Breast epithelium (tissue), 4 donors: ENCODE measurements at places on chromosomes 4 and X. TPM values are rescaled to one million over a fixed set of nuclear protein-coding genes. Genes with fewer than 3 reads are reported as not detected.

DNA sequence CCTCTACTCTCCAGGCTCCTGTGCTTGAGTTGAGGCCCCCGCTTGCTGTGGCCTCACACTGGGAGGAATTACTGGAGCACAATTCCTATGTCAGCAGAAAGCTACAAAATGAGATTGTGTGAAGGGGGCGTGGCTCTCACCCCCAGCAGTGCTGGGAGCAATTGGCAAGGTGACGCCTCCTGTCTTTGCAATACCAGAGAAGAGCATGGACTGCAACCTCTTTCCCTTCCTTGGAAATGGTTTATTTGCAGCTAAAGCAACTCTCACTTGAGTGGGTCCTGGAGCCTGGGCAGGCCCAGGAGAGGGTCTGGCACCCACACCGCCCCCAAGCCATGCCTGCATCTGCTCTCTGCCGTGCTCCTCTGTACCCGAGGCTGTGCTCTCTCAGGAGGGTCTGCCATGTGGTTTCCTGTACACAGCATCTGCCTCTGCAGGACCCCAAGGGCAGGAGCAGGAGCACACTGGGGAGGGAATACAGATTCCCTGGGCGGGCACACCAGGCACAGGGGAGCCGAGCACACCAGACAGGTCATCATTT is 32.9 kb upstream of the HGFAC start:
- no peak overlapping the region for H3K27ac ChIP-seq
- no peaks in the 10 kb centered on the region for H3K4me1 ChIP-seq
- H3K27me3 ChIP-seq, result no peaks in the 10 kb centered on the region

GRCh38 chr4:184420881-184421416 is 53.4 kb downstream of the IRF2 start:
- H3K36me3 ChIP-seq, result no peaks in the 10 kb centered on the region
- no peaks in the 10 kb centered on the region for H3K27me3 ChIP-seq
- no peak for DNase-seq
- no peak overlapping the region for H3K27ac ChIP-seq

GRCh38 chrX:153924149-153924861 is 1.8 kb downstream of the ARHGAP4 start:
- no peak for DNase-seq
- H3K36me3 ChIP-seq, result no peaks in the 10 kb centered on the region
- H3K4me1 ChIP-seq, result no peaks in the 10 kb centered on the region
- no peak overlapping the region for H3K4me3 ChIP-seq

DNA sequence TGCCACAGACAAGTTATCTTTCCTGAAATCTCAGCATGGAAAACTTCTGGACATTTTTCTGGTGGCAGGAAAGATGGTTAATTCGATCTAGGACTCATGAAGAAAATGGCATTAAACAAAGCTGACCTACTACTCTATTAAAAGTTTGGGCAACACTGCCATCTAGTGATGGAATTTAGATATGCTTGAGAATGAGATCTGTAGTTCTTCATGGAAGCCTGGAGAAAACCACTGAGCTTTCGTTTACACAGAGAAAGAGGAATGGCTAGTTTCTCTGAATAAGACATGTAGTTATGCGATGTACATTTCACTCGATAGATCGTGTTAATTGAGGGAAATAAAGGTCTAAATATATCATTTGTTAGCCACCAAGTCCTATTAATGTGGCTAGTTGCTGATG is 51.7 kb upstream of the CHRDL1 start:
- no peak overlapping the region for H3K27ac ChIP-seq
- no peaks in the 10 kb centered on the region for H3K4me1 ChIP-seq
- H3K4me3 ChIP-seq, result no peak overlapping the region
- no peak for DNase-seq
- H3K36me3 ChIP-seq, result no peaks in the 10 kb centered on the region

GRCh38 chr4:138216272-138216867 is 25.8 kb downstream of the SLC7A11 start:
- no peak overlapping the region for H3K4me3 ChIP-seq
- H3K4me1 ChIP-seq, result no peaks in the 10 kb centered on the region
- no peak overlapping the region for H3K27ac ChIP-seq
- no peaks in the 10 kb centered on the region for H3K27me3 ChIP-seq
- no peaks in the 10 kb centered on the region for H3K36me3 ChIP-seq

GRCh38 chrX:105209406-105209805 is 11.1 kb downstream of the TEX13A start:
- no peak overlapping the region for H3K4me3 ChIP-seq
- H3K27me3 ChIP-seq, result no peaks in the 10 kb centered on the region
- H3K4me1 ChIP-seq, result no peaks in the 10 kb centered on the region
- no peak for DNase-seq
- H3K27ac ChIP-seq, result no peak overlapping the region
- H3K36me3 ChIP-seq, result no peaks in the 10 kb centered on the region

GRCh38 chr4:76366737-76367136 is 54.2 kb downstream of the CCDC158 start:
- H3K27ac ChIP-seq, result no peak overlapping the region
- no peak overlapping the region for H3K4me3 ChIP-seq
- H3K4me1 ChIP-seq, result no peaks in the 10 kb centered on the region
- no peaks in the 10 kb centered on the region for H3K36me3 ChIP-seq
- DNase-seq, result no peak

GRCh38 chr4:168842186-168842585 is 167.9 kb downstream of the CBR4 start:
- DNase-seq, result no peak
- no peaks in the 10 kb centered on the region for H3K36me3 ChIP-seq
- no peaks in the 10 kb centered on the region for H3K27me3 ChIP-seq
- H3K27ac ChIP-seq, result peak overlapping the region; percentile 46
- no peak overlapping the region for H3K4me3 ChIP-seq

DNA sequence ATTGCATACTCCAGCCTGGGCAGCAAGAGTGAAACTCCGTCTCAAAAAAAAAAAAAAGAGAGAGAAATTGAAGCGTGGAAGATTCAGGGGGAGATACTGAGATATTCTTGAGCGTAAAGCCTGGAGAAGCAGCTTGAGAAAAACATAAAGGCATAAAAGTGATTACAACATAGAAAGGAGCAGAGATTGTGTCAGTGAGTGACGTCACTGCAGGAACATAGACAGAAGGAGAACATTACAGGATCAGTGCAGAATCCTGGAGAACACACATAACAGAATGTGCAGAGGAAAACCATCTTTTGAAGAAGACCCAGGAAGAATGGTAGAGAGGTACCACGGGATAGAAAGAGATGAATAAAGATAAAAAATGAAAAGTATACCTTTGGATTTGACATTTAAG is 147.0 kb downstream of the APBB2 start:
- H3K4me3 ChIP-seq, result no peak overlapping the region
- no peak overlapping the region for H3K27ac ChIP-seq
- H3K4me1 ChIP-seq, result no peaks in the 10 kb centered on the region
- no peaks in the 10 kb centered on the region for H3K27me3 ChIP-seq
- H3K36me3 ChIP-seq, result no peaks in the 10 kb centered on the region
- DNase-seq, result no peak

DNA sequence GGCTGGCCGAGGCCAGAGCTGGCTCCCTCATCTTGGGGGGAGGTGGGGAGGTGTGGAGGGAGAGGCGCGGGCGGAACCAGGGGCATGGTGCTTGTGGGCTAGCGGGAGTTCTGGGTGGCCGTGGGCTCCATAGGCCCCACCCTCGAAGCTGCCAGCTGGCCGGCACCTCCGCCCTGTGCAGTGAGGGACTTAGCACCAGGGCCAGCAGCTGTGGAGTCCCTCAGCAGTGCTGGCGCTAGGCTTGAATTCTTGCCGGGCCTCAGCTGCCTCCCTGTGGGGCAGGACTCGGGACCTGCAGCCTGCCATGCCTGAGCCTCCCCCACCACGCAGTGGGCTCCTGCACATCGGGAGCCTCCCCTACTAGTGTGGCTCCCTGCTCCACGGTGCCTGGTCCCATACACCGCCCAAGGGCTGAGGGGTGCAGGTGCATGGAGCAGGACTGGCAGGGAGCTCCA is 603.3 kb downstream of the PCDH18 start:
- no peaks in the 10 kb centered on the region for H3K27me3 ChIP-seq
- no peak for DNase-seq
- no peak overlapping the region for H3K27ac ChIP-seq
- H3K4me1 ChIP-seq, result no peaks in the 10 kb centered on the region

DNA sequence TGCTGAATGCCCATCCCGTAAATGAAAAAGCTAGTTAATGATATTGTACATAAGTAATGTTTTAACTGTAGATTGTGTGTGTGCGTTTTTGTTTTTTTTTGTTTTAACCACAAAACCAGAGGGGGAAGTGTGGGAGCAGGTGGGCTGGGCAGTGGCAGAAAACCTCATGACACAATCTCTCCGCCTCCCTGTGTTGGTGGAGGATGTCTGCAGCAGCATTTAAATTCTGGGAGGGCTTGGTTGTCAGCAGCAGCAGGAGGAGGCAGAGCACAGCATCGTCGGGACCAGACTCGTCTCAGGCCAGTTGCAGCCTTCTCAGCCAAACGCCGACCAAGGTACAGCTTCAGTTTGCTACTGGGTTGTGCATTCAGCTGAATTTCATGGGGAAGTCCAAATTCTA is at the start of gene SPP1:
SPP1 (plus strand) TSS at position 249 of the 400 bp plus-strand sequence. CDS start 1,182 bp downstream, outside the sequence.
- H3K4me3 ChIP-seq, result peak within 1 kb of the TSS; percentile 7
- H3K4me1 ChIP-seq, result no peaks in the 10 kb centered on the region
- no peak for DNase-seq
- H3K36me3 ChIP-seq, result no peaks in the 10 kb centered on the region
- H3K27ac ChIP-seq, result peak within 1 kb of the TSS; percentile 8

GRCh38 chrX:42934020-42934726 is 156.2 kb upstream of the PPP1R2C start:
- H3K4me1 ChIP-seq, result no peaks in the 10 kb centered on the region
- no peak overlapping the region for H3K4me3 ChIP-seq
- H3K27me3 ChIP-seq, result peaks cover 11% of the 10 kb centered on the region
- peak overlapping the region; percentile 11 for H3K27ac ChIP-seq
- no peak for DNase-seq
- H3K36me3 ChIP-seq, result no peaks in the 10 kb centered on the region

DNA sequence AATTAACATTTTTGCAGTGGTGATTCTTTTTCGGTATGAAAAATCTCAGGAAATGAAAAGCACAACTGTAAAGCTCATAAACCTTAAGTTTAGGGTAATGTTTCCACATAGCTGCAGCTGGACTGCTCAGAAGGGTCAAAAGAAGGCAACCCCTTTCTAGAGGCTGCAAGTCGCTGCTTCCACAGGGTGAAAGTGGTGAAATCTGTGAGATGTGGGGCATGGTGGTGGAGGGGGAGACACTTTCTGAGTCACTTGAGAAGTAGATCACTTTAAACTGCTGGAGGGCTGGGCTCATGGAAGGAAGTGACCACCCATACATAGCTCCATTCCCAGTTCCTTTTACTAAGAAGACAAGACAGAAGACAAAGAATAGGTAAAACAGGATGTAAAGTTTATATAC is 8.7 kb downstream of the SFRP2 start:
- H3K36me3 ChIP-seq, result no peaks in the 10 kb centered on the region
- H3K27me3 ChIP-seq, result no peaks in the 10 kb centered on the region

- DNase-seq, result no peak
- H3K27ac ChIP-seq, result no peak overlapping the region
- no peaks in the 10 kb centered on the region for H3K4me1 ChIP-seq
- H3K27me3 ChIP-seq, result no peaks in the 10 kb centered on the region
- no peaks in the 10 kb centered on the region for H3K36me3 ChIP-seq
These were observed 10.5 kb downstream of the CD99L2 start for GRCh38 chrX:150887906-150888465.

GRCh38 chr4:1291996-1292702 is 2.5 kb downstream of the MAEA start:
- no peak overlapping the region for H3K4me3 ChIP-seq
- H3K36me3 ChIP-seq, result no peaks in the 10 kb centered on the region
- H3K27me3 ChIP-seq, result no peaks in the 10 kb centered on the region
- H3K27ac ChIP-seq, result no peak overlapping the region

DNA sequence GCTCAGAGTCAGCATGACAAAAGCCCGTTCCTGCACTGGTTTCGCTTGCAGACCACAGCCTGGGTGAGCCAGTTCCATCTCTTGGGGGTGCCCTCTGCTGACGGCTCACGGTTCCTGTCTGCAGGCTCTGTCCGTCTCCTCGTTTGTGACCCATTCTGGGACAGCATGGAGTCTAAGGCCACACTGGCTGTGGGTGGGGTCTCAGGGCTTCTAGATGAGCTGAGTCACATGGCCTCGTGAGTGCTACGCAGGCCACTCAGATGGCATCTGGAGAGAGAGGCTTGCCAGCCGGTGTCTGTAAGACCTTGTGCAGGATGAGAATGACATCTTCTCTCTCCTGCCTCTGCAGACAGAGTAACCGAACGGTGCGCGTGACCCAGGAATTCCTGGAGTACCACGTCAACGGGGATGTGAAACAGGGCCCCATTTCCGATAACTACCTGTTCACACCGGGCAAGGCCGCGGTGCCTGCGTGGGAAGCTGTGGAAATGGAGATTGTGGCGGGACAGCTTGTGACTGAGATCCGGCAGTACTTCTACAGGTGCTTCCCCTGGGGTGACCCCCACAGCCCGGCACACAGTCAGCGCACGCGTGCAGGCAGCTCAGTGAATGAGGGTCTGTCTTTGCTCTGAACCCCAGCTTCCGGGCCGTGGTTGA is 31.6 kb upstream of the MRFAP1 start:
- peaks cover 23% of the 10 kb centered on the region for H3K36me3 ChIP-seq
- no peak overlapping the region for H3K27ac ChIP-seq
- H3K27me3 ChIP-seq, result no peaks in the 10 kb centered on the region
- no peak overlapping the region for H3K4me3 ChIP-seq
- H3K4me1 ChIP-seq, result no peaks in the 10 kb centered on the region

- DNase-seq, result no peak
- H3K27me3 ChIP-seq, result no peaks in the 10 kb centered on the region
- no peak overlapping the region for H3K27ac ChIP-seq
These were observed 55.6 kb downstream of the APBB2 start for GRCh38 chr4:41158756-41159155.

GRCh38 chrX:108735679-108736508 is 469 bp downstream of the IRS4 start:
- no peak overlapping the region for H3K27ac ChIP-seq
- H3K4me1 ChIP-seq, result no peaks in the 10 kb centered on the region
- H3K27me3 ChIP-seq, result peaks cover 92% of the 10 kb centered on the region
- DNase-seq, result no peak

DNA sequence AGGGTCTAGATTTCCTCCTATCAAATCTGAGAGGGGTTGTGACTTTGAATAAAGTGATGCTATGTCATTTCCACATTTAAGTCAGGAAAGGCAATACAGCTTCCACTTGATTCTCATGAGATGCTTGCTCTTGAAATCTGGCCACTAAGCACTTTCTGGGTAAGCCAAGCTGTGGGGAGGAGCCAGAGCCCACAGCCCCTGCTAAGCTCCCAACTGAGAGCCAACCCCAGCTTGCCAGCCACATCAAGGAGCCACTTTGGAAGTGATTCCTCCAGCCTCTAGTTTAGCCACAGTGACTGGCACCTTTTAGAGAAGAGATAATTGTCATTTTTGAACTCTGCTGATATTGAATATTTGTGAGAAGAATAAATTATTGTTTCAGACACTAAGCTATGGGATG is 1441.5 kb upstream of the IGFBP7 start:
- no peaks in the 10 kb centered on the region for H3K4me1 ChIP-seq
- no peak for DNase-seq
- no peak overlapping the region for H3K27ac ChIP-seq
- no peak overlapping the region for H3K4me3 ChIP-seq
- H3K36me3 ChIP-seq, result no peaks in the 10 kb centered on the region

GRCh38 chr4:79652232-79652631 is 244.2 kb upstream of the GK2 start:
- H3K4me3 ChIP-seq, result no peak overlapping the region
- no peaks in the 10 kb centered on the region for H3K4me1 ChIP-seq
- DNase-seq, result no peak
- H3K36me3 ChIP-seq, result no peaks in the 10 kb centered on the region
- no peak overlapping the region for H3K27ac ChIP-seq
- no peaks in the 10 kb centered on the region for H3K27me3 ChIP-seq

Gene HEPH
- 13.9 TPM for total RNA-seq

Gene ZCCHC4
- 32.1 TPM for total RNA-seq

Gene GLRA2
- total RNA-seq, result not detected

Gene TKTL2
- total RNA-seq, result not detected

Gene PCDH18
- total RNA-seq, result 34.2 TPM

Gene GPM6B
- 3.4 TPM for total RNA-seq

Gene FAT4
- total RNA-seq, result 25.1 TPM
